ENCODE measurements at places on chromosomes 7 and 10.

GRCh38 chr10:88971221-88972061, 18.9 kb upstream of the ACTA2 start:
- DNase-seq = no peak

GRCh38 chr10:19817231-19817933, 1.1 kb downstream of the PLXDC2 start:
- DNase-seq = no peak

- no peak for DNase-seq
Observed at GRCh38 chr7:77699056-77699455, 2.8 kb downstream of the RSBN1L start.

GRCh38 chr10:45581216-45581549, 91.4 kb downstream of the ZFAND4 start:
- DNase-seq = no peak

DNA sequence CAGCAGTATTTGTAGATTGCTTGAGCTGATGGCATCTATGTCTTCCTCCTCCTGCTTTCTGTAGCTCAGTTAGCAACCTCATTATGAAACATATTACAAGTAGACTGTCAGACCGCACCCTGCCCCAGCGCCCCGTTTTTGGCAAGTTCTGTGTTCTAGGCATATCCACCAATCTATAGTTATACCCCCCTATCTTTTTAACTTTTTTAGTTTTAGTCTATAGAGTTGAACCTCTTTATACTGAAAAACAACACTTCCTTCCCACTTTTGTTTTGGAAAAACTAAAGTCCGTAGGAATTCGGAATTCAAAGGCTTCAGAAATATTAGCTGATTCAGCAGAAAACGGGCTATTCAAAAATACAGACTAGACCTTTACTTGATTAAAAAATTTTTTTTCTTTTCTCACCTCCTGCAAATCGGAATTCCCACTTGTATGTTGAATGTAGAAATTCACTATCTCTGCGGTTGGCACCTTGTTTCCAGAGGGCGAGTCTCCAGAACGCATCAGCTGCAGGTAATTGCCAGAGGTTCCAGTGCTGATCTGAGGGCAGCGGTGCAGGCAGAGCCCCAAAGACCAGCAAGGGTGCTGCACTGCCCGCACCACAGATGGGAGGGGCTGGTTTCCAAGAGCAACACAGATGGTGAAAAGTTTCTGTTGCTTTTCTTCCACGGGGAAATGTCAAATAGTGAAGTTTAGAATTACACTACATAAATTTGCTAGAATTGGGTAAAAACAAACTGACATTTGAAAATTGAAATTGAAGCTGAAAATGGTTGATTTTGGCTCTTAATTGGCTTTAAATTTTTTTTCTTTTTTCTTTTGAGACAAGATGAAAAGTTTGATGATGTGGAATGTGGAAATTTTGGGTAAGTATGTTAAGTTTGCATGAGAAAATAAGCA, 2.2 kb upstream of the FZD8 start:
- DNase-seq = no peak

DNA sequence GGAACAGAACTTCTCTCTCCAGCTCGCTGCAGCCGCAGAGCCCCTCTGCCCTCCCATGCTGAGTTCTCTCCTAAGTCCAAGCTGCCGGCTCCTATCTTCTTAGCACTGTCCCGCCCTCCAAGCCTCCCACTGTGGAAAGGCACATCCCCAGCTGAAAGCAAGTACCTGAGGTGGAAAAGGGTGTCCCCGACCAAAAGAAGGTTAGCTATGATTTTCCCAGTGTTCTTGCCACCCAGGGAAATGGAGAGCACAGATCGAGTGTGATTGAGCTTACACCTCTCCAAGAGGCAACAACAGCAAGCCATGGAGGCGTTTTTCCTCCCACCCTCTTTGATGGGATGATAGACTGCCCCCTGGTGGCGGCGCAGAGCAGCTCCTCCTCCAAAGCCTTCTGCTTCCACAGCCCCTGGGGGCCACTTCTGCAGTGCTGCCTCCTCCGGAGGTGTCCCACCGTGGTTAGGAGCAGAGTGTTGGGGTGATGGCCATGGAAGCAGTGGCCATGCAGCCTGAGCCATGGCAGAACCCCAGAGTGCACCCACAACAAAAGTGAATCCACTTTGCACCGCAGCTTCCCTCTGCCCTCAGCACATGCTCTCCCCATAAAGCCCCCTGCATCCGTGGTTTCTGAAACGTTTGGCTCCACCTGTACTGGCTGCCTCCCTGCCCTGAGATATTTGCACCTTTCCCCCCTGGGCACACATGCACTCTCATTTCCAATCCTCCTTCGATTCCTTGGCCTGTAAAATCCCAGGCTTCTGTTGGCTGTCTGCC, 143.1 kb upstream of the STK17A start:
- no peak for DNase-seq

GRCh38 chr7:1946025-1946772, 276.1 kb downstream of the ELFN1 start:
- DNase-seq = no peak

GRCh38 chr7:22997871-22998518, 15.9 kb downstream of the HYCC1 start:
- no peak for DNase-seq

GRCh38 chr10:51400392-51401096, 298.9 kb downstream of the CSTF2T start:
- no peak for DNase-seq

- no peak for DNase-seq
Observed at GRCh38 chr10:15754937-15755336, 35.2 kb upstream of the ITGA8 start.

- DNase-seq = no peak
Observed at GRCh38 chr7:105877736-105878135, 1.3 kb upstream of the ATXN7L1 start.

DNA sequence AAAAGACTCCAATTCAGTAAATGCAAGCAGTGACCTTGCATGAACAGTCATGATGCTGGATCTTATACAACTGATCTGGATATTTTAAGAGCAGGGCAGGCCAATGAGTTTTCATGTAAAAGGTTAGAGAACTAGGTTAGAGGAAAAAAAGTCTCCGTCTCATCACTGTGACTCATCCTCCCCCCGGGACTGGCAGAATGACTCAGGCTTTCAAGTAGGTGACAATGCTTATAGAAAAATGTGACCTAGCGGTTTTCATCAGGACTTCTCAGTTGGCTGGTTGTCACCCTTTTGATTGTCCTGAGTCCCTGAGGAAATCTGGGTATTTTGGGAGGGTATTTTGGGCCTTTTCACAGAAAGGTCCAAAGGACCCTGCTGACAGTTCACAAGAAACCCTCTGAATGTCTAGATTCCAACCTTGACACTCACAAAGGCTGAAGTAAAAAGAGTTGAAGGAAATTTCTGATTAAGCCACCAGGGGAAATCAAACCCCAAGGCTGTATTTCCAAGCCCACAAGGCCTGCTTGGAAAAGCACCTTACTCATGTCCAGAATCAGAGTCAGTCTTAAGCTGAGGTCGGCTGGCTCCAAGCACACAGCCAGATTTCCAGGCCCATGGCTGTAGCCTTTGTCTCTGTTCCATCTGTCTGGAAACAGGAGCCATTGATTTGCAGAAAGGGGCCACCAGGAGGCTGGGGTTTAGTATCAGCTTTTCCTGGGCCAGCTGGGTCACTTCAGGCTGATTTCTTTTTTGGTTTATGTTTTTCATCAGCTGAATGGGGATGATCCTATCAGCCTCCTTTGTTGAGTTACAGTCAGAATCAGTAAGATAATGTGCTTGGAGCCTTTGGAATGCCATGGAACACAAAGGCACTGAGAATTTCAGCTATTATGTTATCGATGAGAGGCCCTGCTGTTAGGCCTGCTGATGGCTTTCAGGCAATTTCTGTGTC, 226.4 kb upstream of the HABP2 start:
- DNase-seq = no peak

DNA sequence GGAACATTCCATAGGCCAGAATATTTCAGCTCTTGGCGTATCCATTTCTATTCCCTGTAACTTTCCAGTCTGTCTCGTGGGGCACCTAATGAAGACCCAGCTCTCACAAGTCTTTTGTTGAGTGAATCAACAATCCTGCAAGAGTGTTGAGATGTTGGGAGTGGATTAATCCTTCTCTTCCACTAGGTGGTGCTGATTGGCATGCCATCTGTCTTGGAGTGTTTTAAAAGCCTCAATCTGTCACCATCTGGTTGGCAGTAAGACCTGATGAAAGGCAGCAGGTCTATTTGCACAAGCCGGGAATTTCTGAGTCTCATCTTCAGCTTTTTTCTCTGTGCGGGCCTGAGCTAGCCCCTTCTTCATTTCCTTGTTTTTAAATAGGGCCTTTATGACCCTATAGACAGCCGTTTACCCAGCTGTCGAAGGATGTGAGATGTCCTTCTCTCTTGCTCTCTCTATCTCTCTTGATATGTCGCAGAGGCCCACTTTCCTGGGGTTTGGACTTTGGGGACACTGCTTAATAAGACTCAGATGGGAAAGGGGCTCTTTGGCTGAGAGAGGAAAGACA, 180.5 kb downstream of the ZNF365 start:
- no peak for DNase-seq

DNA sequence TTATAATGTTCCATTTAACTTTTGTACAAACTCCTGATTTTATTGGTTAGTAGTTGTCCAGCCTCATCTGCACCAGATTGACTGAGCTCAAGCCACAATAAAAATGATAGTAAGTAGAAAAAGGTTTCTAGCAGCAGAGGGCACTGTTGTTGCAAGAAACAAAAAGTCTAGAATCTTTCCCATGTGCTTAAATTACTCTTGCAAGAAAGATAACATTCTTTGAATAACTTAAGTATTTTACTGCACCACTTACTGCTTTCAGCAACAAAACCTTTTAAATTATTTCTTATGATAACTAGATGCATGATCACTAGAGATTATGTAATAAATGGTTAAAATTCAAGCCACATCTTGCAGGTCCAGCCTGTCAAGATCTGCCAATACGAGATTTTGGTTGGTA, 27.0 kb downstream of the LMOD2 start:
- no peak for DNase-seq

- DNase-seq = no peak
Observed at GRCh38 chr10:68242051-68242450, 10.1 kb upstream of the ATOH7 start.

DNA sequence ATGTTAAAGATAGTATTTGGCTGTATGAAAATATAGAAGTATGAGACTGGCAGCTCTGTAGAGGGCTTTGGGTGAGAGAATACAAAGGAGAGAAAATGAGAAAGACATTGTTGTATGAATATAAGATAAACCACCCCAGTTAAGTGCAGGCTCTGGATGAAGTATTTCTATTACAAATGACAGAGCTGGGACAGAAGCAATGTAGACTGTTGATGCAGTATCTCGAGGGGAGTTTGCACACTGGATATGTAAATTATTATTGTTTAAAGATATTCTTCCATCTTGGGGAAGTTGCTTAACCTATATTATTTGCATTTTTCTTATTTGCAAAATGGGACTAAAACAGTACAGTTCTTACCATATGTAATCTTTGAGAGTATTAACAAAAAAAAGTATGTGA, 31.5 kb downstream of the ENTPD1 start:
- DNase-seq = no peak

GRCh38 chr10:125231116-125231812, 70.9 kb upstream of the CTBP2 start:
- DNase-seq = no peak

DNA sequence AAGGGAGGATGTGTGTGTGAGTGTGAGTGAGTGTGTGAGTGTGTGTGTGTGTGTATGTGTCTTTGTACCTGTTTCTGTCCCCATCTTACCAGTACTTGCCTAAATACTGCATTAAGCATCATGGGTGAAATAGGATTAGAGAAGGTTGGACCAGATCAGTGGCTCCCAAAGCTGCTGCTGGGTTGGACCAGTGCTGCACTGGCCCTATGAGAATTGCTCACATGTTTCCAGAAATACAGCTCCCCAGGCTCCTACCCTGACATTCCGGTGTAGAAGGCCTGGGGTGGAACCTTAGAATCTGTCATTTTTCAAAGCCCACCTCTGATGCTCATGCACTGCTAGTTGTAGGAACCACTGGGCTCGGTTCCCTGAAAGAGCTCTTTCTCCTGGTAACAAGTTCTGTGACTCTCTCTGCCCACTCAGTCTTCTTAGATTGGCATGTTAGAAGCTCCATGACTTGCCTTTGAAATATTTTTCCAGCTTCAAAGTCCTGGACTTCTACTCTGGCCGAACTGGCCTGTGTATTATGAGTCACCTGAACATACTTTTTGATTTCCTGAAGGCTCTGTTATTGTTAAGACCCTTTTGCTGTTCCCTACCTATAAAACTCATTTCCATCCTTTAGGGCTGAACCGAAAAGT, 224.7 kb downstream of the CUX1 start:
- no peak for DNase-seq

GRCh38 chr10:33665501-33665900, 331.0 kb upstream of the NRP1 start:
- DNase-seq = no peak

GRCh38 chr10:130018730-130019185, 54.7 kb upstream of the EBF3 start:
- no peak for DNase-seq

All from activated B cell treated with CpG ODN at 0.5 μM for 24 hours (primary cell).